ENCODE measurements at places on chromosomes 1 and 21. TPM values are rescaled to one million over a fixed set of nuclear protein-coding genes. Genes with fewer than 3 reads are reported as not detected.

DNA sequence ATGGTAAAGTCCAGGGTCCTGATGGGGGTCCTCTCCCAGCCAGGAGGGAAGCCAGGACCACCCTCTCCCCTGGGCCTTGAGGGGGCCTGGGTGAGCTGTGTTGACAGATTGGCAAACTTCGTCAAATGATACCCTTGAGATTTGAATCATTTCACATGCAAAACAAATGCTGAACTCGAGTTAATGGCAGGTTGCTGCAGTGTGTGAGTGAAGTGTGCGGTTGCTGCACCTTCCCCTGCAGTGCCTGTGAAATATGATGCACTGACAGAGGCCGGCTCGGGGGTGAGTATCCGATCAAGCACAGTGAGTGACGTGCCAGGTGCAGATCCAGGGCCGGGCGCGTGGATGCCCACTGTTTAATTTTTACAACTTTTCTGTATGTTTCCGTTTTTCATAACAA is 5.7 kb upstream of the KRTAP12-1 start:
- H3K36me3 ChIP-seq, result no peaks in the 10 kb centered on the region
- peaks cover 22% of the 10 kb centered on the region for H3K27me3 ChIP-seq
- peaks cover 11% of the 10 kb centered on the region for H3K4me1 ChIP-seq
- H3K4me3 ChIP-seq, result no peak overlapping the region

- H3K36me3 ChIP-seq, result no peaks in the 10 kb centered on the region
- H3K4me1 ChIP-seq, result no peaks in the 10 kb centered on the region
- H3K4me3 ChIP-seq, result no peak overlapping the region
- H3K27ac ChIP-seq, result no peak overlapping the region
- peaks cover 4% of the 10 kb centered on the region for H3K27me3 ChIP-seq
Observed at GRCh38 chr1:68197891-68198290, 34.4 kb downstream of the WLS start.

DNA sequence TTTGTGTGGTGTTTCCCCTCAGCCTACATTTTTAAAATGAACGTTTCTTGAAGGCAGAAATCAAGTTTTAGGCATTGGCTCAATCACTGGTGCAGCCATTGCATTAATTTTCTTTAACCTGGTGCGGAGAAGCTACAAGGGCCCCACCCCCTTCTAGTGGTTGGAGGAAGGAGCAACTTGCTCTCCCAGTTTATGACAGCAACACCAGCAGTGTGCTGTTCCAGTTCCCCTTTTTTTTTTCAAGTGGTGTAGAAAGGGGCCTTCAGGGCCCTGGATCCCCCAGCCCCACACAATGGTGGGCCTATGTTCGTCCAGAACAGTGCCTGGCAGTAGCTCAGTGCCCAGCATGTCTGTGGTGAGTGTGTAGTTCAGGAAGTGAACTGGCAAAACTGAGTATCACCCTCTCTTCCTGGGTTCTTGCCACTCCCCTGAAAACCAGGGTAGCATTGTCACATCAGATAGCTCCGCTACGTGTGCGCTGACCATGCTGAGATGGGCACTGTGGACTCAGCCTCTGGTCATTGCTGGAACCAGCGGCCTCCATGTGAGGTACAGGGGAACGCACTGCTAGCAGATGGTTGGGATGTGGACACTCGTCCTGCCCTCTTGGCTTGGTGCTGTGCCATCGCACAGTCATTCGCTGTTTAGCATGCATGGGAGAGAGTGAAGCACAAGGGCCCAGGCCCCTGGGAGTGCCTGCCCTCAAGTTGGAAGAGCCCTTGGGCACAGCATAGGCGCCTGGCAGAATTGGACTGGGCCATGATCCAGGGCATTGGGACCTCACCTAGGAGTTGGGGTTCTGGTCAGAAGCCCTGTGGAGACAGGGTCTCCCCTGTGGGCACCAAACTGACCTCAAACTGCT is 7.2 kb downstream of the ARF1 start:
- no peaks in the 10 kb centered on the region for H3K27me3 ChIP-seq
- peak overlapping the region; percentile 66 for H3K27ac ChIP-seq
- peaks cover 61% of the 10 kb centered on the region for H3K36me3 ChIP-seq
- peaks cover 46% of the 10 kb centered on the region for H3K4me1 ChIP-seq
- H3K4me3 ChIP-seq, result no peak overlapping the region
- no peak for DNase-seq

GRCh38 chr1:93448292-93448982 is 519 bp downstream of the FNBP1L start:
- H3K27me3 ChIP-seq, result peaks cover 66% of the 10 kb centered on the region
- H3K4me3 ChIP-seq, result peak overlapping the region; percentile 83
- peaks cover 2% of the 10 kb centered on the region for H3K36me3 ChIP-seq
- no peak overlapping the region for H3K27ac ChIP-seq

DNA sequence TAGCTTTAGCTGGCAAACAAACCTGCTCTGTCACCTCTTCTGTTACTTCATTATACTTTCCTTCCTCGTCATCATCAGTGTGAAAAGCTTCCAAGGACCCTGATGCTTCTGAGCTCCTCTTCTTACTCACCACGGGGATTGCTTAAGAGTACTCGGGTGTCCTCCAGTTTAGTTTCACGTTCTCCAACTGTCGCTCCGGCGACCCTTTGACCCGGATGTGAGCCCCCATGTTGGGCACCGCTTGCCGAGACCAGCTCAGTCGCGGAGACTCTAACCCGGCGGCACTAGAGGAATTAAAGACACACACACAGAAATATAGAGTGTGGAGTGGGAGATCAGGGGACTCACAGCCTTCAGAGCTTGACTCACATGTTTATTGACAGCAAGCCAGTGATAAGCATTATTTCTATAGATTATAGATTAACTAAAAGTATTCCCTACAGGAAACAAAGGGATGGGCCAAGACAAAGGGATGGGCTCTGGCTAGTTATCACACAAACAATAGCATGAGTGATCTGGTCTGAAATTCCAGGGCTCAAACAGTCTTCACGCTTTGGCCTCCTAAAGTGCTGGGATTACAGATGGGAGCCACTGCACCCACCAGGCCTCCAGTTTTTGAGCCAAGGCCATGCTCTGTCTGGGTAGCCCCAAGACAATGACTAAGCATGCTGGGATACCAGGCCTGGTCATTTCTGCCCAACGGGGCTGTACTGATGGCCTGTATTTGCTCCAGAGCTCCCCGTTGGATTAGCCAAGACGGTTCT is 30.1 kb upstream of the ENO1 start:
- H3K27ac ChIP-seq, result peak overlapping the region; percentile 51
- H3K36me3 ChIP-seq, result peaks cover 6% of the 10 kb centered on the region
- peaks cover 34% of the 10 kb centered on the region for H3K4me1 ChIP-seq
- no peaks in the 10 kb centered on the region for H3K27me3 ChIP-seq
- no peak overlapping the region for H3K4me3 ChIP-seq

DNA sequence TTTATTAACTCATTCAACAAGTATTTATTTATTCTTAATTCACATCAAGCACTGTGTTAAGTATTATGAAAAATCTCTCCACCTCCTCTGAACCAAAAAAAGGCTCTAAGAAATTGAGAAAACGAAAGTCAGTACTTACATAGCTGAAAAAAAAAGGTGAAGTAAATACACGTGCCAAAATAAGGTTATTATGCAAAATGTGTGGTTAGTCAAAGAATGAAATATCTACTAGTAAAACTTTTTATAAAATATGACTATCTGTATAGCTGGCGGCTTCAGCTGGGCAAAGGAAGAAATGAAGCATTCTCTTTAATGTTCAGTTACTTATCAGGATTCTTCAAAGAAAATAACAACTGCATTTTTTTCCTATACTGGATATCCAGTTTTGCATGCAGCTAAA is 35.5 kb upstream of the ASPM start:
- no peak for DNase-seq
- peaks cover 4% of the 10 kb centered on the region for H3K4me1 ChIP-seq
- no peak overlapping the region for H3K4me3 ChIP-seq

DNA sequence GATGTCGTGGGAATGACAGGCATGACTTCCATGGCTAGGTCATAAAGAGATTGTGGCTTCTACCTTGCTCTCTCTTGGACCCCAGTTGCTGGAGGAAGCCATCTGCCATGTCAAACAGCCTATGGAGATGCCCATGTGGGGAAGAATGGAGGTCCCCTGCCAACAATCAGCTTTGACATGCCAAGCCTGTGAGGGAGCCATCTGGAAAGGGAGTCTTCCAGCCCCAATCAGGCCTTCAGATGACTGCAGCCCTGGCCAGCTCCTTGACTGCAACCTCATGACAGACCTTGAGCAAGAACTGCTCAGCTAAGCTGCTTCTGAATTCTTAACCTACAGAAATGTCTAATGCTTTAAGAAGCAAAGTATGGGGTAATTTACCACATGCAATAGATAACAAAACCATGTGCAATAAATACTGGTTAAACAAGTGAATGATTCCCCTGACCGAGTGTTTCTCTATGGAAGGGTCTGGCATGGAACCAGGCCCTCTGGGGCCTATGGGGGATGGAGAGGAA is 187.1 kb downstream of the HIVEP3 start:
- no peak overlapping the region for H3K4me3 ChIP-seq
- no peak for DNase-seq
- no peaks in the 10 kb centered on the region for H3K27me3 ChIP-seq
- H3K27ac ChIP-seq, result no peak overlapping the region
- peaks cover 3% of the 10 kb centered on the region for H3K36me3 ChIP-seq

DNA sequence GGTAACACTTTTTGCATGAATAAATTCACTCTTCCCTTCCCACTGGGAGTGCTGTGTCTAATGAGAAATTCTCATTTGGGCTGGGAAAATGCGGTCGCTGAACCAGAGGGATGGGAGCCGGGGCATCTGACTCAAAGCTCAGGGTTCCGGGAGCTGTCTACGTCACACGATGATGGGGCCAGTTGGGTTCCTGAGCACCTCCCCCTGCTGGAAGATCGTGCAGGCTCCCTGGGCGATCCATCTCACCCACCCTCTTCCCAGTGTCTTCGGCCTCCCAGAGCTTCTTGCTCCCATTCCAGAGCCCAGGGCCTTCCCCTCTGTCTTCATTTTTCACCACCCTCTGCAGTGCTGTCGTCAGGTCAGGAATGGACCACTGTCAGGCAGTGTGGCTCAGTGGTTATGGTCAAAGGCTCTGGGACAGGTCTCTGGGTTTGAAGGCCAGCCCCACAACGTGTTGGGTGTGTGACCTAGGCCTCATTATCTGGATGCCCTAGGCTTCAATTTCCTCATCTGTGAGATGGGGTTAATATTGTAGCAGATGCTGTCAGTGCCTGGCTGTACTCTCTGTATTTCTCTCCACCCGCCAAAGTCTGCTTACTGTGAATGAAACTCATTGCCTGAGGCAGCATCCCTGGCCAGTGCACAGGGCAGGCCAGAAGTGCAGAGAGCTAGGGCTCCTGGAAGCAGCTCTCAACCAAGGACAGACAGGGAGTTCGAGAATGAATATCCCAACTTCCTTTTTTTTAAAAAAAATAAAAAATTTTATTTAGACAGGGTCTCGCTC is 31.8 kb downstream of the IGSF21 start:
- H3K4me3 ChIP-seq, result no peak overlapping the region
- H3K27me3 ChIP-seq, result no peaks in the 10 kb centered on the region
- no peak overlapping the region for H3K27ac ChIP-seq
- no peaks in the 10 kb centered on the region for H3K36me3 ChIP-seq
- no peak for DNase-seq

- peaks cover 1% of the 10 kb centered on the region for H3K36me3 ChIP-seq
- peaks cover 4% of the 10 kb centered on the region for H3K4me1 ChIP-seq
- no peak overlapping the region for H3K4me3 ChIP-seq
- peaks cover 12% of the 10 kb centered on the region for H3K27me3 ChIP-seq
- no peak for DNase-seq
- H3K27ac ChIP-seq, result no peak overlapping the region
Observed at GRCh38 chr1:235979716-235980333, 85.1 kb downstream of the NID1 start.

- peak; percentile 74 for DNase-seq
- no peaks in the 10 kb centered on the region for H3K4me1 ChIP-seq
- H3K36me3 ChIP-seq, result no peaks in the 10 kb centered on the region
- H3K4me3 ChIP-seq, result no peak overlapping the region
- peaks cover 6% of the 10 kb centered on the region for H3K27me3 ChIP-seq
- H3K27ac ChIP-seq, result no peak overlapping the region
Observed at GRCh38 chr1:119549719-119550132, 42.7 kb downstream of the HSD3B1 start.

GRCh38 chr1:210413951-210414350 is 85.2 kb downstream of the HHAT start:
- no peaks in the 10 kb centered on the region for H3K27me3 ChIP-seq
- DNase-seq, result no peak
- no peaks in the 10 kb centered on the region for H3K4me1 ChIP-seq
- H3K4me3 ChIP-seq, result no peak overlapping the region
- no peak overlapping the region for H3K27ac ChIP-seq
- H3K36me3 ChIP-seq, result no peaks in the 10 kb centered on the region

GRCh38 chr21:37742532-37742931 is 173.7 kb downstream of the KCNJ6 start:
- no peak for DNase-seq
- peaks cover 9% of the 10 kb centered on the region for H3K27me3 ChIP-seq
- no peak overlapping the region for H3K4me3 ChIP-seq
- H3K4me1 ChIP-seq, result no peaks in the 10 kb centered on the region

DNA sequence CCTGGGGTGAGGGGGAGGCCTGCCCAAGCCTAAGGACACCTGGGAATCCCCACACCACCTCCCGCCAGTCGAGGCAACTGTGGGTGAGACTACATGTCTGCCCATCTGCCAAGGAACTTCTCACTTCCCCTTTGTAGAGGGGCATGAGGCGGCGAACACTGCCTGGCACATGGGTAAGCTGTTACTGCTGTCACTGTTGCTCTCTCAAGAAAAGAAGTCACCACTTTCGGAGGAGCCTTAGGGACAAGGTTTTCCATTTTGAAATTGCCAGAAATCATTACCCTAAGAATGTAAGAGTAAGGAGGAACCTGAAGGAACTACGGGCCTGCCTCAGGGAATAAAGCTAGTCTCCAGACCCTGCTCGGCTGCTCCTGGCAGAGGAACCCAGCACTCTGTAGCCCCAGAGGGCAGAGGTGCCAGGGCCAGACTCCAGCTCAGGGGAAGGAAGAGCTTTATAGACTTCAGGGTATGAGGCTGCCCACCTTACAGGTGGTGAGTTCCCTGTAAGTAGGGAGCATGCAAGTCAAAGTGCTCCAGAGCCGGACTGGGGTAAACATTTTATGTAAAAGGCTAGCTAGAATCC is 23.3 kb downstream of the SLC2A1 start:
- peaks cover 69% of the 10 kb centered on the region for H3K36me3 ChIP-seq
- no peak for DNase-seq
- H3K27me3 ChIP-seq, result no peaks in the 10 kb centered on the region
- H3K4me3 ChIP-seq, result peak overlapping the region; percentile 30

Gene CHIA
- total RNA-seq, result not detected

Gene MYOCOS
- not detected for total RNA-seq

DNA sequence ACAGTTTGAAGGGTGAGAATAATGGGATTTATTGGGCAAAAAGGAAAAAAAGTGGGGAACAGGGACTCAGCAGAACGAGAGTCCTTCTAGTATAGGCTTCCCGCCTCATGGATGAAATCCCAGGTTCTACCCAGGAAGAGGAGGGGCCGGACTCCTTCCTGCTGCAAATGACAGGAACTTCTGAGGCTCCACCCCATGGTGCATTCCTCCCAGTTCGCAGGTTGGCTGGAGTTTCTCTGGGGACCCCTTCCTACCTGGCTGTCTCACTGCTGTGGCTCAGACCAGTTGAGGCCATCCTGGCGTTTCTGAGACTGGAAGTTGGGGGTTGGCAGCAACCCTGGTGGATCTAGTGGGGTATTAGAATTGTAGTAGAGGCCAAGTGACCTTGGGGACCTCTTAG is 27.5 kb downstream of the CNIH3 start:
- peaks cover 11% of the 10 kb centered on the region for H3K4me1 ChIP-seq
- H3K27me3 ChIP-seq, result peaks cover 20% of the 10 kb centered on the region
- no peak overlapping the region for H3K27ac ChIP-seq
- no peak for DNase-seq
- no peaks in the 10 kb centered on the region for H3K36me3 ChIP-seq

Gene OR2T2
- not detected for total RNA-seq

All from activated CD4-positive, alpha-beta T cell treated with anti-CD3 and anti-CD28 coated beads, Interleukin-2, amount 10 ng/mL, durations not matched to agents 24 days and 14 days (primary cell).